Epithelial cell of alveolus of lung (primary cell): ENCODE measurements at places on chromosomes 12 and 14. TPM values are rescaled to one million over a fixed set of nuclear protein-coding genes. Genes with fewer than 3 reads are reported as not detected.

The DBX2 gene
- not detected in 2 replicates for total RNA-seq

The RIPK3 gene
- 0.65 TPM in 1 of 2 replicates, not detected in the other for total RNA-seq

The E2F7 gene
- total RNA-seq, result 4.6 and 10.3 TPM in 2 replicates

The SLC25A21 gene
- 1.0 TPM in 1 of 2 replicates, not detected in the other for total RNA-seq

The HOTAIR gene
- total RNA-seq, result not detected in 2 replicates

The DAO gene
- total RNA-seq, result not detected in 2 replicates

The ISCU gene
- 72.3 and 92.7 TPM in 2 replicates for total RNA-seq

The RD3L gene
- total RNA-seq, result not detected in 2 replicates

The PDE3A gene
- 3.6 and 20.3 TPM in 2 replicates for total RNA-seq

The KLRD1 gene
- total RNA-seq, result under 0.01 and 0.64 TPM in 2 replicates

The DAD1 gene
- total RNA-seq, result 485 and 559 TPM in 2 replicates

The NTF3 gene
- 0.08 and 0.13 TPM in 2 replicates for total RNA-seq

The RDH12 gene
- total RNA-seq, result not detected in 2 replicates

The EP400 gene
- 10.5 and 13.9 TPM in 2 replicates for total RNA-seq

The TTC7B gene
- total RNA-seq, result 26.4 and 32.3 TPM in 2 replicates
